ENCODE measurements at places on chromosomes 5 and 9.

DNA sequence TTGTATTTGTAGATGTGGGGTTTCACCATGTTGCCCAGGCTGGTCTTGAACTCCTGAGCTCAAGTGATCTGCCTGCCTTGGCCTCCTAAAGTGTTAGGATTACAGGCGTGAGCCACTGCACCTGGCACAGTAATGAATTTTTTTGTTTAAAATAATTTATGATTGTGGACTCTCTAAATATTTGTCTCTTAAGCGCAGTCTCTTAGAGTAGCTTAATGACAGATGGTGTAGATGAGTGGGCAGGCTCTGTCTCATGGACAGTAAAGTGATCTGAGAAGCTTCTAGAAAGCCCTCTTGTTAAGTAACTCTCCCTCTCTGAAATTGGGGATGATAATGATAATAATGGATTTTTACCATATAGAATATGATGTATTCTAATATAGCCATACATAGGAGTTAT lies 47.5 kb upstream of the KIAA1958 start:
- DNase-seq: no peak

- no peak for DNase-seq
Measured at GRCh38 chr9:108136656-108137055, 647.1 kb upstream of the KLF4 start.

GRCh38 chr5:119367502-119368237 lies 11.9 kb downstream of the TNFAIP8 start:
- no peak for DNase-seq

DNA sequence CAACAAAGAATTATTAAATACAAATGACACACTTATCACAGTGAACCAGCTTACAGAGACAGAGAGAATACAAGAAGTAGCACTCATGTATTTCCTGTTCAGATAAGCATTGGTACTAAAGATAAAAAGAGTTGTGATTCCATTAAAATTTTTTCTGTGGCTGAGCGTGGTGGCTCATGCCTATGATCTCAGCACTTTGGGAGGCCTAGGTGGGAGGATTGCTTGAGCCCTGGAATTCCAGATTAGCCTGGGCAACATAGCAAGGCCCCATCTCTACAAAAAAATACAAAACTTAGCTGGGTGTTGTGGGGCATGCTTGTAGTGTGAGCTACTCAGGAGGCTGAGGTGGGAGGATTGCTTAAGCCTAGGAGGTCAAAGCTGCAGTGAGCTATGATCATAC lies 32.9 kb downstream of the FCHO2 start:
- no peak for DNase-seq

GRCh38 chr9:134419684-134420076 lies 93.4 kb downstream of the RXRA start:
- DNase-seq: peak; percentile 67

GRCh38 chr9:121598167-121598964 lies 53.1 kb upstream of the DAB2IP start:
- DNase-seq: no peak

DNA sequence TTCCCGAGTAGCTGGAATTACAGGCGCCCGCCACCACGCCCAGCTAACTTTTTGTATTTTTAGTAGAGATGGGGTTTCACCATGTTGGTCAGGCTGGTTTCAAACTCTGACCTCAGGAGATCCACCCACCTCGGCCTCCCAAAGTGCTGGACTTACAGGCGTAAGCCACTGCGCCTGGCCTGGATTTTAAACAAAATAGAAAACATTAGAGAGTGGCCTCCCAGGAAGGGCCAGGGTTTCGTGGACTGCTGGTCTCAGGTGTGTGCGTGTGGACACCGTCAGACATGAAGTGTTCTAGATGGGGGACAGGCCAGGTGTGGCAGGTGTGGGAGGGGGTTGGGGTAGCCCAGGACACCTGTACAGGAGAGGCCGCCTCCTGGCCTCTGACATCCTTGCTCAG lies 7.0 kb upstream of the GBGT1 start:
- no peak for DNase-seq

- DNase-seq: no peak
Measured at GRCh38 chr5:59151162-59151889, 568.5 kb downstream of the RAB3C start.

- no peak for DNase-seq
Measured at GRCh38 chr5:126521130-126521529, 73.9 kb downstream of the ALDH7A1 start.

GRCh38 chr9:83572524-83572923 lies 34.3 kb upstream of the FRMD3 start:
- DNase-seq: no peak

DNA sequence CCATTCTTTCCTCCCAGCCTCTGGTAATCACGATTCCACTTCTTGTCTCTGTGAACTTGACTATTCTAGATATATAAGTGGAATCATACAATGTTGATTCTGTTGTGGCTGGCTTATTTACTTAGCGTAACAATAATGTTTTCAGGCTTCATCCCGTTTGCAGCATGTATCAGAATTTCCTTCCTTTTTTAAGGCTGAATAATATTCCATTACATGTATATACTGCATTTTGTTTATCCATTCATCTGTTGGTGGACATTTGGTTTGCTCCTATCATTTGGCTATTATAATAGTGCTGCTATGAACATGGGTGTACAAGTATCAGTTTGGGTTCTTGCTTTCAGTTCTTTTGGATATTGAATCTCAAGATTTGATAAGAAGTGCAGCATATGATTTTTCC lies 239.7 kb upstream of the ZNF608 start:
- DNase-seq: no peak

GRCh38 chr9:88980740-88981203 lies 10.5 kb upstream of the S1PR3 start:
- no peak for DNase-seq

DNA sequence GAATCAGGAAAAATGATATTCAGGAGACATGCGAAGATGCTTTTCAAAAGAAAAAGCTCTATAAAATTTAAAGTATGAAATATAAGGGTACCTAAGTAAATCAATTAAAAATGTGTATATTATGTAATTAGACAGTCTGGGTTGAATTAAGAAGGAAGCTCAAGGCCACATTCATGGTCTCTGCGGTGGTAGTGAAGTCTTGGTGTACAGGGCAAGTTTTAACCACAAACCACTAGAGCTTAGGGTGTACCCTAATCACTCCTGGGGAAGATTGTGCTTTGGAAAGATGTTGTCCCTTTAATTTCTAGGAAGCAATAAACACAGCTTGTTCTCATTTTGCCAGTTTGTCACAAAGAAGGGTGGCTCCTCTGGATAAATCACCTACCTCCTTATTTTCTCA lies 287.2 kb upstream of the ZNF608 start:
- no peak for DNase-seq

- no peak for DNase-seq
Measured at GRCh38 chr5:68732251-68732650, 361.6 kb upstream of the SLC30A5 start.

DNA sequence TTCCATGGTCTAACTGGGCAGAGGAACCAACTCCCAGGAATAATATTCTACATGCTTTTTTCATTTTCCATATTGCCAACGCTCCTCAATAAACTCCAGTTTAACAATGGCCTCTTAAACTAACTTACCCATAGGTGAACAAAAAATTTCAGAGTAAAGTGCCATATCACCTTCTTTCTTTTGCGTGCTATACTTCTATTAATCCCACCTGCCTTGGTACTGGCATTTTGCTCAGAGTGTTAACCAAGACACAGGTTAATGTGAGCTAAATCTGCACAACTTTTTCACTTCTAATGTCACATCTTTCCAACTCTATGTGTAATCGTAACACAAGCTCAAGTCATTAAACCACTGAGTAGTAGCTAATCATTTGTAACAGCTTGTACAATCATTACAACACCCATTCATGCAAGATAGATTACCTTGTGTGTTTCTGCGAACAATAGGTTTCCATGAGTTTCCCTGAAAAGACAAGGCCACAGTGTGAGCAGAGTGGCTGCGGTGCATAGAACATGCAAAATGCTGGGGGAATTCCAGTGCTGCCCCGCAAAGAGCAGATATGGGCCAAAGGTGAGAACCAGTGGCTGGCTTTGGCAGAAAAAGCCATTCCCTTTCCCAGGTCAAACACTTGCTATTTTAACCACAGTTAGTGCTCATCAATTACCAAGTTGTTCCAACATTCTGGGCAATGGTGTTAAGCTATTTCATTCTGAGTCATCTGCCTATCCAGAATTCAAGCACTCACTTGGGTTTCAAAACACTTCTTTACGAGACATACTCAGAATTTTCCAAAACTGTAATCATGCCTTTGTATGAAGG lies 42.8 kb downstream of the TIMD4 start:
- DNase-seq: no peak

DNA sequence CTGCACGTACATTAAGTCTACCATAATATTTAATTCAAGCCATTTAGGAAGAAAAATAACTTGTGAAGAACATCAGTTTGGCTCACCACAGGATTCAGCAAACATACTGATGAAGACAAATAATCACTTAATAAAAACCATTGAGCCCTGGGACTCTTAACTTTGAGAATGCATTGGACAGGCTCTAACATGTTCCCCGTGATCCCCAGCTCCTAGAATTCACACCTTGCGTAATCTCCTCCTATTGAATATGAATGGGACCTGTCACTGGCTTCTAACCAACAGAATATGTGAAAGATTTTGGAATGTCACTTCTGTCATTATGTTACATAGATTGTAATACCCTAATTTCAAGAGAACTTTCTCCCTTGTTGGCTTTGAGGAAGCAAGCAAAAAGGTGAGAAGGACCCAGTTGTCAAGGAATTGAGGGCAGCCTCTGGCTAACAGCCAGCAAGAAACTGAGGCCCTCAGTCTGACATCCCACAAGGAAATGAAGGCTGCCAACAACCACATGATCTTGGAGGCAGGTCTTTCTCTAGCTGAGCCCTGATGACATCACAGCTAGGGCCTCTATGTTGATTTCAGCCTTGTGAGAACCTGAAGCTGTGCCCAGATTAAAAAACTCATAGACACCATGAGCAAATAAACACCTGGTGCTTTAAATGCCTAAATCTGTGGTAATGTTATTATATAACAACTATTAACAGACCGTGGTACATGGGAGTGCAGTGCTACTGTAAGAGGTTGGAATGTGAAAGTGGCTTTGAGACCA lies 433.2 kb downstream of the SEMA5A start:
- DNase-seq: no peak

DNA sequence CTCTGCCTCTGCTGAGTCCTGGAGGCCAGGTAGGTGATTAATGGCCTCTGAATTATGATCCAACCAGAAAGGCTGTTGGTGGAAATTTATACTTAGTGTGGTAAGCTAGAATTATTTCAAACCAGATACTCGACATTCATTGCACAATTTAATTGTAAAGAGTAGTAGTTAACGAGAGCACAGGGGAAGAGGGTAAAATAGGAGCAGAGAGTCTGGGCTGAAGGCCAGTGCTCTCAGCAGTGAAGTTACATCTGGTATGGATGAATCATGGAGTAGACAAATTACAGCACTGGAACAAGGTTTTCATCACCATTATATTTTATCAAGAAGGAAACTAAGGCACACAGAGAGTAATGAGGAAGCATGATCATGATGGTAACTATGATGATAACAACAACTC lies 92.5 kb downstream of the TLR4 start:
- no peak for DNase-seq

- DNase-seq: no peak
Measured at GRCh38 chr5:35543408-35543807, 74.3 kb upstream of the SPEF2 start.

DNA sequence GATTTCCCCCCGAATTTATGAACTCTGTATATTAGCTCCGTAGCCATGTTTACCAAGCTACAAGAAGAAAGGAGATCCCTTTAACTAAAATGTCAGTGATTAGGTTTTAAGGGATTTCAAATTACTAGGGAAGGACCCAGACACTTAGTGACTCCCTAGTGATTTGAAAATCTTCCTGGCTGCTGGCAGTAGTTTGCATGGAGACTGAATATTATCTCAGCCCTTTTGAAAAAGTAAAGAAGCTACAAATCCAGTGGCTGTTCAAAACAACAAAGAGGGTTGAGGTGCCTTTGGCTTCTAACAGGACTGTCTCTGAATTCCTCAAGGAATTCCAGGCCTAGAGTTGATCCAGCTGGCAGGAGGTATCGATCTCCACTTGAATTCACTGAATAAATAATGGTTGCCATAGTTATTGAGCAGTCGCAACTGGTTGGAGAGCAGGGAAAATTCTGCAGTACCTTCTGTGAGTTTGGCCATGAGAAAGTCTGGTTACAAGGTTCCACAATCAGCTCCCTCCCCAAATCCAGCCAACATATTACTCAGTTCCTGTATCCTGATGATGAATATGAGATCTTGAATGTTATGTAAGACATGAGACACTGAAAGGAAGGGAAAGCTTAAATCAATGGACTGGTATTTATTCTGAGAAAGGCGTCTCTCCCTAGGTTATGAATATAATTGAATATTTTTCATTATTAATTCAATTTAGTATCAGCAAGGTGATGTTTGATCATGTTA lies 37.7 kb downstream of the NR4A3 start:
- no peak for DNase-seq

DNA sequence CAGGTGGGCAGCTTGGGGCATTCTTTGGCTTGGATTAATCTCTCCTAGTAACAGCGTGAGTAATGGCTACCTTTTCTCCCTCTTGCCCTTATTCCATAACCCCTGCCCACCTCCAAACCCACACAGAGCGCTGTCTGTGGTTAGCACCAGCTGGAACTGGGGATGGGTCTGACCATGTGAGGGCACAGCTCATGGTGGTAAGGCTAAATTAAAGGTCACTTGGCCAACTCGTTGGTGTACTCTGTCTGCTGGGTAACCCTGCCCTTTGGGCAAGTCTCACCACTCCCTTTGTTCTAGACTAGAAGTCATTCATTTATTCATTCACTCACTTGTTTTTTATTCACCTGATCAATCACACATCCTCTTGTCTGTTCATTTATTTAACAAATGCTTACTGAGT lies 27.8 kb downstream of the PPARGC1B start:
- no peak for DNase-seq

- no peak for DNase-seq
Measured at GRCh38 chr5:58099257-58099656, 360.6 kb downstream of the PLK2 start.

GRCh38 chr5:139222346-139222745 lies 24.2 kb upstream of the SIL1 start:
- no peak for DNase-seq

DNA sequence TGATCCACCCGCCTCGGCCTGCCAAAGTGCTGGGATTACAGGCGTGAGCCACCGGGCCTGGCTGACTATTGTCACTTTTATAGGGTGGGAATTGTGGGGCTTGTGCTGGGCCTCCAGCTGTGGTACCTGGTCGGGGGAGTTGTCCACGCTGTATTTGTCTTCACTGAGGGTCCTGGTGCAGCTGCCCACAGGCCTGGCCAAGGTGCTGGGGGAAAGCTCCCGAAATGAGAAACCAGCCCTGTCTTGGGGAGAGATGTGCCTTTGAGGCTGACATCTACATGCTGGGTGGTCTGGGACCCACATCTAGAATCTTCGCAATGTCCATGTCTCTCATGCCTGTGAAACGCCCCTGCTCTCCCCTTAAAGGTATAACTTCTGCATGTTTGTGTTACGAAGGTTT lies 2.6 kb downstream of the EXOC3 start:
- DNase-seq: no peak

- DNase-seq: no peak
Measured at GRCh38 chr5:73215531-73215890, 42.5 kb downstream of the TMEM174 start.

DNA sequence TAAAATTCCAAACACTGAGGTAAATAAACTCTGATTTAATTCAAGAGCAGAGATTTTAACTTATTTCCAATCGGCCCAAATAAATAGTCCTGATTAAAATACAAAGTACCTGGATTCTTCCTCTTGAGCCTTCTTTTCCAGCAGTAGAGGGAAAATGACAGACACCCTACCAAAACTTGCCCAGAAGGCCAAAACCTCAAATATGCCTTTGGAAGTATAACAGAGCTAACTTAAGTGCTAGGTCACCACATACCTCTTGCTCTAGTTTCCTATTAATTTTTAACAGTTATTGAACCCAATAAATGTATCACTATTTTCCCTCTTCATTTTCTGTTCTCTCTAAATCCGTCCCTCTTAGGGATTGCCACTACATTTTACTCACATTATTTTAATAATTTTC lies 1.4 kb downstream of the BAAT start:
- DNase-seq: no peak

All from GM12892 (cell line).